ENCODE measurements at places on chromosomes 3 and 15. TPM values are rescaled to one million over a fixed set of nuclear protein-coding genes. Genes with fewer than 3 reads are reported as not detected.

Gene ZNF592
- total RNA-seq: 26.7 TPM

Gene PDHB
- total RNA-seq: 83.5 TPM

Gene CCRL2
- total RNA-seq: 0.41 TPM

Gene IP6K1
- 56.6 TPM for total RNA-seq

Gene NISCH
- total RNA-seq: 95.9 TPM

DNA sequence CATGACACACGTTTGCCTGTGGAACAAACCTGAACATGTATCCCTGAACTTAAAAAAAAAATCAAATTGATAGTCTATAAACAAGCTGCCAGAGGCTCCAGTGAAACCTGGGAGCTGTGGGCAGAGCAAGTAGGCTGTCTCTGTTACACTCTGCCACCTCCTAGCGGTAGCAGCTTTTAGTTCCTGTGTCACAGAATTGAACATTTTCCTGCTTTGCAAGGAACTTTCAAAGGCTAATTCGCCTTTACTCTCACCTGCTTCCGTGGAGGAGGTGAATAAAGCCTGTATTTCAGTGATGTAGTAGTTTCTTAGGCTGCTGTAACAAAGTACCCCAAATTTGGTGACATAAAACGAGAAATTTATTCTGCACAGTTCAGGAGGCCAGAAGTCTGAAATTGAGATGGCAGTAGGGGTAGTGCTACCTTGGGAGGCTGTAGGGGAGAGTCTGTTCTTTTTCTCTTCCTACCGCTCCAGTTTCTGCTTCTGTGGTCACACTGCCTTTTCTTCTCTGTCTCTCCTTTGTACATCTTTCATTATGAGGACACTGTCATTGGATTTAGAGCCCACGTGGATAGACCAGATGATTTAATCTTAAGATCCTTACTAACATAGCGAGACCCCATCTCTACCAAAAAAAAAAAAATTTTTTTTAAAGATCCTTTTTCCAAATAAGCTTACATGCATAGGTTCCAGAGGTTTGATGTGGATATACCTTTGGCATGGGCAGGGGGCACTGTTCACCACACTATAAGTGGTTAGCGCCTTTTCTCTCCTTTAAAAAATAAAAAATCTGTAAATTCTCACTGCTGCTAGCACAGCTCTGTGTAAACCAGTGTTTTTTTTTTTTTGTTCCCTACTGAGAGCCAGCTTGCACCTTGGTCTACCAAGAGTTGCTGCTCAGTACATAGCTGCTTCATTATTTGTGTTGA, 25.3 kb downstream of the FBXO22 start:
- DNase-seq: no peak

DNA sequence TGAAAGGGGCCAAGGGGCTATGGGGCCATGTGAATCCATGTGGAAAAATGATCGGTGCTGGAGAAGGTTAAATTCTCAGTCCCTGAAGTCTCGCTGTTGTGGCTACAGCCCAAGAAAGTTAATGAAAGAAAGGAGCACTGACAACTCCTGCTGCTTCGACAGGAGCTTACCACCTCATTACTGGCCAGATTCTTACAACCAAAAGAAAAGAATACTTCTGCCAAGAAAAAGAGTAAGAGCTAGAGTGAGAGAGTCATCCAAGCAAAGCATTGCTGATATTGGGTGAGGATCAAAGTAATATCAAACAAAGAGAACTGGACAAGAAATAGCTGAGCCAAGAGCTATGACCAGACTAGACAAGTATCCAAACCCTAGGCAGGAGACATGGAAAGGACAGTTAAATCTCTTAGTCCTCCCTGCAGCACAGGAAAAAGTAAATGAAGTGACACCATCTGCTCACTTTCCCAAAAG, 348.4 kb upstream of the PLSCR5 start:
- no peak for DNase-seq

DNA sequence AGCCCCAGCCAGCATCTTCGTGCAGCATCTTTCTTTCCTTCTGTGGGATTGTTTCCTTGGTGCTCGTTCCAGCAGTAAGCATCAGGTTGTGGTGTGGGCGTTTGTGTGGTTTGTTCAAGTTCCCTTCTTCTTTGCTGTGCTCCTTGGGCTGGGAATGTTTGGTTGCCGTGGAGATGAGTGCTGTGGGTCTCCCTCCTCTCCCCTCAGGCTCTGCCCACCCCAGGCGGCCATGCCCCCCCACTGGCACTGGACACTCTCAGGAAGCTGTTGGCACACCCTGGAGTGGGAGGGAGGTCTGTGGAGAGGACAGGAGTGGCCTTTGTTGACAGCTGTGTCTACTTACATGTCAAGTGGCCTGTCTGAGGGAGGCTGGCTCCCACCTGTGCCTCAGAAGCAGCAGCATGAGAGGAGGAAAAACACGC, 46.5 kb upstream of the SACM1L start:
- DNase-seq: no peak

DNA sequence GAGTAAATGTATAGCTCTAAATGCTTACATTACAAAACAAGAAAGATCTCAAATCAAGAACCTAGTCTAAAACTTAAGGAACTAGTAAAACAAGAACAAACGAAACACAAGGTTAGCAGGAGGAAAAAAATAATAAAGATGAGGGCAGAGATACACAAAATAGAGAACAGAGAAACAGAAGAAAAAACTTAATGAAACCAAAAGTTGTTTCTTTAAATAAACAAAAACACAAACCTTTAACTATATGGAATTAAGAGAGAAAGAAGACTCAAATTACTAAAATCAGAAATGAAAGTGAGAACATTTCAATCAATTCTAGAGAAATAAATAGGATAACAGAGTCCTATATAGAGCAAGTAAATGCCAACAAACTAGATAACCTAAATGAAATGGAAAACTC, 59.6 kb downstream of the DLG1 start:
- no peak for DNase-seq
